ENCODE measurements at places on chromosomes 7 and 10.

DNA sequence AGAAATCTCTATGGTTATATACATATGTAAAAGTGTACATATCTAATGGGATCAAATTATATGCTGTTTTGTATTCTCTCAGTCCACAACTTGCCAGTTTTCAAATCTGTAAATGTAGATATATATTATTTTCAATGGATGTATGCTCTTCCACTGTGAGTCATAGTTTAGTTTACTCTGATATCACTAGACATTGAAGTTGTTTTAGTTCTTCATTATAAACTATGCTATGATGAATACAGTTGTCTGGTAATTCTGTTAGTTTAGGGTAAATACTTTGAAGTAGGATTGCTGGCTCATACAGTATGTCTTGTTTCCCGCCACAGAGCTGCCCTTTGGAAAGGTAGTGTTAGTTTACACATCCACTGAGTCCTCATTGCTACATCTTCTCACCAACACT lies 25.2 kb downstream of the SDK1 start:
- DNase-seq: no peak

DNA sequence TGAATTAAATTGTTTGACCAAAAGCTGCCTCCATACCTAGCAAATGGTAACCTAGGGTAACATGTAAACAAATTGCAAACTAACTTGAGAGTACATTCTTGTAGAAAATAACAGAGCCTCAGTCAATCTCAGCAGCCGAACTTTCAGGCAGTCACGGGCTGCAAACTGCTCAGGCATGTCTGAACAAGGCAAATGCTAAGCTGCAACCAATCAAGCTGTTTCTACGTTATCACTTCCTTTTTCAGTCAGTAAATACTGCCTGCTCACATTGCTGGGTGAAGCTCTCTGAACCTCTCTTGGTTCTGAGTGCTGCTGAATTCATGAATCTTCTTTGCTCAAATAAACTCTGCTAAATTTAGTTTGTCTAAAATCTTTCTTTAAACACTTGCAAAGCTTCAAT lies 1212.4 kb downstream of the SORCS1 start:
- peak; percentile 51 for DNase-seq

- no peak for DNase-seq
Measured at GRCh38 chr7:69898189-69898588, 299.9 kb downstream of the AUTS2 start.

GRCh38 chr10:44310762-44311562 lies 73.9 kb downstream of the CXCL12 start:
- no peak for DNase-seq

- no peak for DNase-seq
Measured at GRCh38 chr7:106175507-106175906, 63.4 kb upstream of the SYPL1 start.

- no peak for DNase-seq
Measured at GRCh38 chr7:53094827-53095226, 59.4 kb downstream of the POM121L12 start.

- no peak for DNase-seq
Measured at GRCh38 chr7:147472556-147472955, 1118.0 kb upstream of the C7orf33 start.

GRCh38 chr7:157299613-157300368 lies 37.0 kb upstream of the DNAJB6 start:
- DNase-seq: no peak

- DNase-seq: no peak
Measured at GRCh38 chr10:46308666-46309450, 22.1 kb downstream of the ANTXRL start.

DNA sequence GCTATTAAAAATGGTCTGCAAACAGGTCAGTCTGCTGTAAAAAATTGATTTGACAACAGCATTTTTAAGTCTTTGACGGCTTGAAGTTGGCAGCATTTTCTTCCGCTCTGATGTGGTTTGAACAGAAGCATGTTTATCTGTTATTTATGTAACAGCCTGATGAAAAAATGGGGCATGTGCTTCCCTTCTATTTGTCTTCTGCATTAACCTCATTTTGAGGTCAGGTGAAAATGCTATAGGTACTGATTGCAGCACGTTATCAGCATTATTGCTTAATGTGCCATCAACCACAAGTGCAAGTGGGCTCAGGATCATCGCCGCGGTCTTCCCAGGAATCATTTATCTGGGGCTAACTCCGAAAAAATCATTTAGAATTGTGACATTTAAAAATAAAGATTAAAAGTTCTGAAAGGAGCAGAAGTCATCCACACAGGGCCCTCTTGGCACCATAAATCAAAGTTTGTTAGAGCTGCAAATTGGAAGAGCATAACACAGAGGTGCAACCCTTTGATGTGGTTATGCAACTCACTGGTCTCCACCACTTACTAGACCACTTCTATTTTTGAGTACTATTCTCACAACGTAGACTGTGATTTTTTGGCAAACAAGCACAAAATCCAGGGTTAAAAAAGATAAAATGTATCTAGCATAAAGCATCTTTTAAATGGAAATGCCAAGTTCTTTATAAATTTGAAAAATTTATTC lies 307.7 kb downstream of the MDFIC start:
- no peak for DNase-seq

GRCh38 chr7:116249969-116250553 lies 39.7 kb downstream of the TES start:
- peak; percentile 34 for DNase-seq

GRCh38 chr10:32139223-32140073 lies 83.2 kb upstream of the KIF5B start:
- no peak for DNase-seq

GRCh38 chr7:47478017-47478344 lies 103.9 kb downstream of the TNS3 start:
- DNase-seq: no peak
